ENCODE measurements at places on chromosomes 7 and 10. TPM values are rescaled to one million over a fixed set of nuclear protein-coding genes. Genes with fewer than 3 reads are reported as not detected.

The H2AZ2 gene
- total RNA-seq: 141 TPM

The VSIR gene
- 271 TPM for total RNA-seq

The DDX56 gene
- total RNA-seq: 82.8 TPM

The PLCE1 gene
- total RNA-seq: not detected

The KMT2C gene
- 133 TPM for total RNA-seq

The ZNF12 gene
- total RNA-seq: 27.0 TPM

The MYOF gene
- 1.2 TPM for total RNA-seq

The SPDYE2B gene
- not detected for total RNA-seq

Data from naive thymus-derived CD4-positive, alpha-beta T cell (primary cell).